ENCODE measurements at places on chromosomes 6 and 20.
A peak's percentile ranks its signal among the peaks of the same experiment; 100 is the strongest.

DNA sequence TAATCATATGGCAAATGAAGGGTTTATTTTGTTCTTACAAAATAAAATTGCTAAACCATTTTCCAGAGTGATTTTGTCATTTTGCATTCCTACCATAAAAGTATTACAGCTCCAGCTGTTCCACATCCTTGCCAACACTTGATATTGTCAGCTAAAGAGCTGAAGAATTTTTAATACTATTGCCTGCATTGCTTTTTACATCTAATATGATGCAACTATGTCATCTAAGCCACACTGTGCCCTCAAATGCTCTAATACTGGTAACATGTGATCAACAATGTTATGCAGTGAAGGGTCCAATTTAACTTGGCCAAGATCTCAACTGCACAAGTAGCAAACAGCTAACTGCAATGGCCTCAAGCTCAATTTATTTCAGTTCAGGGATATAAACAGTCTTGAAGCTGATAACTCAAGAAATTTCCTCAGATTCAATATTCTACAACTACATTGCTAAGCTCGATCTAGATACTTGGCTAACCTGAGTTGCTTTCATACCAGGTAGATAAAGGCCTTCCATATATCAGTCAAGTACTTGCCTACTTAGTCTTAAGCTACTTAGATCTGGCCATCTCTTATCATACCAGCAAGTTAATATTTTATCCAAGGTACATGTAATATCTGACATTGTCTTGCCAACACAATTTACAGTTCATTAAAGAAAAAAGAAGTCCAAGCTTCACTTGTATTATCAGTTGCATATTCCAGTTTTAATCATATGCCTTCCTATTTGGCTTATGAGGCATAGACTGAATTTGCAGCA lies 17.0 kb downstream of the AKIRIN2 start:
- DNase-seq, result no peak

DNA sequence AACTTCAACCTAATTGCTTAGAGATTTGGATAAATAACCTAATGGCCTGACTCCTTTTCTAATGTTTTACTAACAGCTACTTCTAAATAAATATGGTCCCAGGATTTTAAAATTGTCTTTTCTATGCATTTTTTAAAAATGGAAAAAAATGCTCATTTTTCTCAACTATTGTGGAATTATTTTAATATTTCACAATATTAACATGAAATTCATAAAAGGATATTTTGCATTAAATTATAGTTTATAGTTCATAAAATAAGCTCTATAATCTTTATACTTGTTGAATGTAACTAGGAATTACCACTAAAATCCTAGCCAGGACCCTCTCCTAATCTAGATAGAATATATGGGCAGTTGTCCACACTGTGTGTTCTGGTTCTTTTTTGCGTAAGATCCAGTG lies 37.3 kb downstream of the TBPL1 start:
- no peak for DNase-seq

DNA sequence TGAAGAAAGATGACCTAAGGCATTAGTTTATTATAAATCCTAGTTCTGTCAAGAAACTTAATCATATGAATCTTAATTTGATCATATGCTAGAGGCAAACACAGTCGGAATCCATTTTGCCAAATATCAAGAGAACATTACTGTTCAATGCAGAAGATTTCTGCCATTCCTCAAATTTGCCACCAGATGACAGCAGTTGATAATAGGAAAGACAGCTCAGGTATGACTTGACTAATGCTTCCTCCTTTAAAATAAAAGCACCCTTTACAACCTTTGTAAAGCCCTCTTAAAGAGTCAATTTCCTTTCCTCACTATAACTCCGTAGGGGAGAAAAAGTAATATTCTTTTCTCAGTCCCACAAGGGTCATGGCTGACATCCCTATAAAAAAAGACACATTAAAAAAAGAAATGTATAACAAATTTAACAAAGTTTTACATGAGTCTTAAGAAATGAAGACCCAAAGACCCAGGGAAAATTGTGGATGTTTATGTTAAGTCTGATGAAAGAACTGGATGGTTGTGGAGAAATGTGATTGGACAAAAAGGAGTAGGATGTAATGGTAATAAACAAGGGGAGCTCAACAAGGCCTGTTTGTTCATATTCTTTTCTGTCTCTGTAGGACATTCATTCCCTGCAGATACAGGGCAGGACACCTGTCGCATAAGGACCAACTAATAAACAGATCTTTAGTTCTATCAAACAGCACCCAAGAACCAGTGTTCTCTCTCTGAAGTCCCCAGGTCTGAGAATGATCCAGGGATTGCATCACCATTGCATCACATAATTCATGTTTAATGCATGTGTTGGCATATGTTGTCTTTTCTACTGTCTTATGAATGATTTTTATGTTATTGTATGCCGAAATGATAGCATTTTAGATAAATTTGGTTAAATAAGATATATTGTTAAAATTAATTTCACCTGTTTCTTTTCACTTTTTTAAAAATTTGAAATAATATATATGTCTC lies 23.0 kb upstream of the IL17A start:
- no peak for DNase-seq

GRCh38 chr20:7161690-7162089 lies 394.2 kb downstream of the BMP2 start:
- DNase-seq, result no peak

DNA sequence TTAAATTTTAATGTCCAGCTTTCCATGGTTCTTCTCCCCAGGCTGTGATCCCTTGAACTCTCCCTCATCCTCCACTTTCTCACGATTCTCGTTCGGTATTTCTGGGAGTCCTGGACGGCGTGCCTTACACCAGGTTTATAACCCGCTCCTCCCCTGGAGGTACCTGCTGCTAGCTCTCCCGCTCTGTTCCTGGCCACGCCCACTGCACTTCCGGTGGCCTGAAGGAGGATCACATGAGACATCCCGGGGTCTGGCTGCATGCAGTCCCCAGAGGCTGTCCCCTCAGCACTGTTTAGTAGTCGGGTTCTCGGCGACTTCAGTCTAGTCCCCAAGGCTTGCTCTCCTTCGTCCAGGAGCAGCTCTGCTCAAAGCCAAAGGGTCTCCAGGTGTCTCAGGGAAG lies 28.4 kb upstream of the GCLC start:
- no peak for DNase-seq

DNA sequence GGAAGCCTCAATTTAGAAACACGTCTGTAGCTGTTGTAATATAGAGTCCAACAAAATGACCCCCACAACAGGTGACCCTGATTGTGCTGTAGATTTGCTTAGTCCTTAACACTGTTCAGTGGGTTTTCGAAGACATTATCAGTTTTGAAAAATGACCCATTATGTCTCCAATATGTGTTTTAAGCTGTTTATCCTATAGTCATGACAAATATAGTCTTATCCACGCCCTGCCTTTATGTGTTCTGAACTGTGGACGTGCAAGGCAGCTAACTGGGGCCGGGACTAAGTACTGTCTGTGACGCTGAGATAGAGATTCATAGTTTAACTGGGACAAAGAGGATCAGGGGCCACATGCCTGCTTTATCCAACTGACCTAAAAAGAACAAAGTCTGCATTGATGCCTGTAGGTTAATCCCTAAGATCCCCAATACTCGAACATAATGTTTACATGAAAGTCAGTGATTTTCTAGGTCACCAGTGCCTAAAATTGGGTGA lies 192.4 kb downstream of the CD83 start:
- no peak for DNase-seq

DNA sequence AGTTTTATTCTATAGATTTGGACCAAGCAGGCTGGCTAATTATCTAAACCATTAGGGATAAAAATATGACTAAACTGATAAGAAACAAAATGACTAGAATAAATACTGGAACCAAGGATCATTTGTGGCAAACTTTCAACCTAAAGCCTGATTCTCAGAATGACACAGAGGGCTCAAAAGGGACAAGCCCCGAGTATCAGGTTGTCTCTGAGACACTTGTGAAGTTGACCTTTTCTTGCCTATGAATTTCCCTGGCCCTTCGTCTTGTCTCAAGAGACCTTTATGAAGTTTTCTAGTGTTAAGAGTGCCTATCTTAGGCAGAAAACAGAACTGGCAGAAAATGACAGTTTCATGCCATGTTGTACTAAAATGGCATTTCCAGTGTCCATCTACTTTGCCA lies 68.3 kb downstream of the IMPG1 start:
- DNase-seq, result no peak

GRCh38 chr6:154394571-154394970 lies 38.0 kb upstream of the IPCEF1 start:
- no peak for DNase-seq

GRCh38 chr6:111478749-111479148 lies 4.3 kb downstream of the REV3L start:
- no peak for DNase-seq

- DNase-seq, result no peak
These were observed 20.0 kb upstream of the ZNFX1 start for GRCh38 chr20:49297605-49298530.

DNA sequence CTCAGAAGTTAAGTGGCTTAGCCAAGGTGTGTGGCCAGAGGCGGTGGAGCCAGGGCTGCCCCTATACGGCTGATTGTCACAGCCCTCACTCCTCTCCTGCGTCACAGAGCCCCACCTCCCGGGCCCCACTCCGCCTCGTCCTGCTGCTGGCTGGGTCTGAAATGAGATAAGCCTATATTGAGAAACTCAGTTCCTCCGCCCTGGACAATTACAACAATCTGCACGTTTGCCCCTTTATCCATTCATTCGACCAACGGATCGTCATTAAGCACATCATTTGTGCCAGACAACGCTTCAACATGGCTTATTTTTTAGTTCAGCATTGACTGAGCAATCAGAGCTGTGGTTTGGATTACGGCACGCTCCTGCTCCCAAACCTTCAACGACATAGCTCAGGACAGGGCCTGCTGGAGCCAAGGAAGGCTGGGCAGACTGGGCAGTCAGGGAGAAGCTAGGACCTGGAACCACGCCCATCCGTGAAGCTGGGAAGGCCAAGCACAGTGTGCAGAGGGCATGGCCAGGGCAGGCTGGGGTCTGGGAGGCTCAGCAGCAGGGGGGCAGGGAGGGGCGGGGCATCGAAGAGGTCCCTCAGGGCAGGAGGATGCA lies 16.6 kb upstream of the EZR start:
- DNase-seq, result no peak

- DNase-seq, result peak; percentile 14
These were observed 160.6 kb downstream of the HIVEP2 start for GRCh38 chr6:142784344-142784743.

DNA sequence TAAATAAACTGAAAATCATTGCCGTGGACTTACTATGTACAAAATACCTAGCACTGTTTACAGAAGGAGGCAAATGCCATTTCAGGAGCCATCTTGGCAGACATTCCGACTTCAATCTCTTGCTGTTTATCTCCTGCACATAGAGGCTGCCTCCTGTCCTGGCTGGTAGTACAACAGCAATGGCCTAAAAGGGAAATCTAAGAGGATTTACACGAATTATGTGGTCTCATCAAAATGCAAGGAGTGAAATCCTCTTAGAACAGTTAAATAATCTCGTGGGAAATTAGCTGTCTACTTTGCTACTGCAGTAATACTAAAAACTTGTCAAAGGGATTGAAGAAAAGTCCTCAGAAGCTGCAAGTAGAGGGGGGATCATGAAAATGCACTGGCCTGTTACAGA lies 82.2 kb upstream of the SLC2A12 start:
- DNase-seq, result no peak

- no peak for DNase-seq
These were observed 86.8 kb downstream of the GJA1 start for GRCh38 chr6:121522265-121522664.

DNA sequence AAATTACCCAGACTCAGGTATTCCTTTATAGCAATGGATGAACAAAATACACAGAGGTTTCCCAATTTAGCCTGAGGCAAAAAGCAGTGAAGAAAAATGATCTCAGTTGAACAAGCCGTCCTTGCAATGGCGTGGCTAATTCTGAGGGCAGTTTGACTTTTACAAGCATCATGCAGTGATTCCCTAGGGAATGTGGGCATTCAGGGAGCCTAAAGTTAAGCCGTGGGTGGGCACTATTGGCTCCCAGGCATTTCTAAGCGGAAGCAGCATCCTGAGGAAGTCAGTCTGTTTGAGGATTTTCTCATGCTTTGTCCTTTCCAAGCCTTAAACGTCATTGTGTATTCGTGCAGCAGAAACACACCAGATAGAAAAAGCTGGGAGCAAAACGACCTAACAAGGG lies 133.9 kb downstream of the MYLK4 start:
- no peak for DNase-seq

GRCh38 chr20:45867819-45868176 lies 10.4 kb downstream of the ZSWIM3 start:
- no peak for DNase-seq

GRCh38 chr6:136790411-136791295 lies 1.6 kb downstream of the MAP3K5 start:
- DNase-seq, result no peak

- no peak for DNase-seq
These were observed 238.4 kb upstream of the AFDN start for GRCh38 chr6:167588181-167588919.

GRCh38 chr6:80930376-80930775 lies 822.1 kb downstream of the TENT5A start:
- DNase-seq, result no peak

- DNase-seq, result no peak
These were observed 582.4 kb downstream of the PHF3 start for GRCh38 chr6:64217721-64218620.

DNA sequence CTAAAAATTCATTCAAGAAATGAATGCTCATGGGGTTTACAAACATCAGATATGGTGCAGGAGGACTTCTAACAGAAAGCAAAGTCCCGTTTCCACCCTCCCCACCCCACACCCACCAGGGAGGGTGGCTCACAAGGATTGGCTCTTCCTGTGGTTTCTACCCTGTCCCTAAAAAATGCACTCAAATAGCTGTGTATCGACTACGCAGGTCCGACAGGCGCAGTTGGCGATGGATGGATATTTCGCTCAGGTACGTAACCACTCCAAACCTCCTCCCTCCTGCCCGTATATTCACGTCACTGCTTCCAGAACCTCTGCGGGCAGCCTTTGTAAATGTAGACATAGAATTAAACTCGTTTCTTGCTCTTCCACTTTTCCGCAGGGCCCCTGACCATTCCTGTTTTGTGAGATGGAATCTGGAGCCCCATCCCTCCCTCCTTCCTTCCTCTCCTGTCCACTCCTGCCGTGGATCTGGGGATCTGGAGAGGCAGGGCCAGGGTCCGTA lies 264.3 kb downstream of the BMP7 start:
- no peak for DNase-seq

- DNase-seq, result peak; percentile 12
These were observed 544 bp upstream of the TP53INP2 start for GRCh38 chr20:34703424-34704176.

DNA sequence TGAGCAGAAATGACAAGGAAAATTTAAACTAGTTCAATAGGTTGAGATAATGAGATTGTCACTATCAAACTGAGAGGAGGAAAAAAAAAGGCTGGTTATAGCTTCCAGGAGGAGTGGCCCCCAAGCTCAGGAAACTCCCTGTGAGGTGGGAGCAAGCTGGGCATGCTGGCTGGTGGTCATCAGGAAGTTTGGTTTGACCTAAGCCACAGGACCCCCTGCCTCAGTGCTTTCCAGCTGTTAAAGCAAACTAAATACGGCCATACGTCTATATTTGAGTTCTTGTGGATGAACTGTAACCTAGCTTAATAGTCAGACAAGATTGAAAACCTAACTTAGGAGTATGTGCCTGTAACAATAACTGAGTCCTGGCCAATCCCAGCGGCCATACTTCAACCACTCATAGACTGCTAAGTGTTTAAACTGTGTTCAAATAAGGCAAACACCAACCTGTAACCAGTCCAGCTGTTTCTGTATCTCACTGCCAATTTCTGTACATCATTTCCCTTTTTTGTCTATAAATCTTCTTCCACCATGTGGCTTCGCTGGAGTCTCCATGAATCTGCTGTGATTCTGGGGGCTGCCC lies 24.6 kb upstream of the ZBTB24 start:
- DNase-seq, result no peak

GRCh38 chr20:25676164-25676809 lies 20.4 kb downstream of the ZNF337 start:
- DNase-seq, result no peak

GRCh38 chr20:62382306-62383198 lies 4.4 kb upstream of the RPS21 start:
- peak; percentile 77 for DNase-seq
